ENCODE measurements at places on chromosomes 1 and 21. TPM values are rescaled to one million over a fixed set of nuclear protein-coding genes. Genes with fewer than 3 reads are reported as not detected.

DNA sequence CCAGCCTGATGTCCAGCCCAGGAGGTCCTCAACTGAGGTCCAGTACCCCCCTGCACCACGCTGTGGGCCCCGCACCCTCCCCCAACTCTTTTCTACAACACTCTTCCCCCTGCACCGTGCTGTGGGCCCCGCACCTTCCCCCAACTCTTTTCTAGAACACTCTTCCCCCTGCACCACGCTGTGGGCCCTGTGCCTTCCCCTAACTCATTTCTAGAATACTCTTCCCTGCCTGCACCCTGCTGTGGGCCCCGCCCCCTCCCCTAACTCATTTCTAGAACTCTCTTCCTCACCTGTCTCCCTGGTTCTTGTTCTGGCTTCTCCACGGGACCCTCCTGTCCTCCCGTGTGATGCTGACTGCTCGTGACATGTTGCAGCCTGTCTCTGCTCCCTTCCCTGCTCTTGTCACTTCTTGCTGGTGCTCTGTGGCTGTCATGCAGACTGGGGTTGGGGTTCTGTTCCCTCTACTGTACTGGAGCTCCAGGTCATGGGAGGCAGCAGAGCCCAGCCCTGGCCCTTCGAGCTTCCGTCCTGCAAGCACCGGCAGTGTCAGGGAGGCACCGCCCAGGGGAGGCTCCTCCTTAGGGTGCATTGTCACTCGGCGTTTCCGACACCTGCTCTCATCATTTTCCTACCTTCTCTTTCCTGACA, 160.1 kb upstream of the COL6A1 start:
- H3K4me3 ChIP-seq = no peak overlapping the region
- H3K36me3 ChIP-seq = no peaks in the 10 kb centered on the region
- no peaks in the 10 kb centered on the region for H3K4me1 ChIP-seq
- no peaks in the 10 kb centered on the region for H3K27me3 ChIP-seq
- DNase-seq = no peak

GRCh38 chr1:209150114-209150513, 433.4 kb upstream of the CAMK1G start:
- DNase-seq = no peak
- H3K36me3 ChIP-seq = no peaks in the 10 kb centered on the region
- H3K4me1 ChIP-seq = no peaks in the 10 kb centered on the region
- no peaks in the 10 kb centered on the region for H3K27me3 ChIP-seq
- no peak overlapping the region for H3K27ac ChIP-seq

- H3K4me3 ChIP-seq = no peak overlapping the region
- no peaks in the 10 kb centered on the region for H3K4me1 ChIP-seq
- no peaks in the 10 kb centered on the region for H3K27me3 ChIP-seq
- DNase-seq = no peak
These were observed 27.0 kb downstream of the ZZZ3 start for GRCh38 chr1:77655431-77655974.

Gene OR2G6
- not detected for total RNA-seq

GRCh38 chr1:112905395-112906149, 50.4 kb downstream of the SLC16A1 start:
- DNase-seq = no peak
- no peak overlapping the region for H3K27ac ChIP-seq
- no peaks in the 10 kb centered on the region for H3K27me3 ChIP-seq
- no peak overlapping the region for H3K4me3 ChIP-seq
- no peaks in the 10 kb centered on the region for H3K36me3 ChIP-seq

DNA sequence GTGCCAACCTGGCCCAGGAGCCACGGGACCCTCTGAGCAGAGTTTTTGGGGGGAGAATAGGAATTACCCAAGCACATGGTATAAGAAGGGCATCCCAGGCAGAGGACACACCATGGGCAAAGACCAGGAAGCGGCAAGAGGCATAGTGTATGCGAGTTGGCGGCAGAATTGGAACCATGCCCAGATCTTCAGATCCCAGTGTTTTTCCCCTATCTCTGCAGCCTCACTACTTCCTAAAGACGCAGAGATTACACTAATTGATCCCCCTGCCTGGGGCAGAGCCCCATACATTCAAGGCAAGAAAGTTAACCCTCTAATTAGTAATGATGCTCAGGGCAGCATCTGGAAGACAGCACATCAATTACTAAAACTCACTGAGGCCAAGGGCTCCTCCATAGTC, 48.2 kb downstream of the SYT2 start:
- DNase-seq = no peak
- peaks cover 58% of the 10 kb centered on the region for H3K27me3 ChIP-seq
- no peaks in the 10 kb centered on the region for H3K4me1 ChIP-seq
- no peak overlapping the region for H3K27ac ChIP-seq
- H3K4me3 ChIP-seq = no peak overlapping the region
- no peaks in the 10 kb centered on the region for H3K36me3 ChIP-seq

Gene SIM2
- total RNA-seq = not detected

- no peaks in the 10 kb centered on the region for H3K4me1 ChIP-seq
- peaks cover 25% of the 10 kb centered on the region for H3K36me3 ChIP-seq
- H3K27me3 ChIP-seq = no peaks in the 10 kb centered on the region
- H3K4me3 ChIP-seq = no peak overlapping the region
These were observed 16.7 kb downstream of the SOAT1 start for GRCh38 chr1:179310291-179310690.

Gene ESPN
- 4.3 TPM for total RNA-seq

- peaks cover 22% of the 10 kb centered on the region for H3K36me3 ChIP-seq
- no peaks in the 10 kb centered on the region for H3K4me1 ChIP-seq
- H3K4me3 ChIP-seq = no peak within 1 kb of the TSS
- H3K27ac ChIP-seq = peak within 1 kb of the TSS; percentile 58
These were observed at the start of gene CFAP126 for GRCh38 chr1:161367684-161368400. Gene CFAP126, minus strand, starts transcription at chr1:161367876. Its CDS starts 8 bp downstream, at chr1:161367868.

Measured in upper lobe of right lung (tissue), 1 donor.